Suppressor macrophage (primary cell): ENCODE measurements at places on chromosomes 4 and X.

DNA sequence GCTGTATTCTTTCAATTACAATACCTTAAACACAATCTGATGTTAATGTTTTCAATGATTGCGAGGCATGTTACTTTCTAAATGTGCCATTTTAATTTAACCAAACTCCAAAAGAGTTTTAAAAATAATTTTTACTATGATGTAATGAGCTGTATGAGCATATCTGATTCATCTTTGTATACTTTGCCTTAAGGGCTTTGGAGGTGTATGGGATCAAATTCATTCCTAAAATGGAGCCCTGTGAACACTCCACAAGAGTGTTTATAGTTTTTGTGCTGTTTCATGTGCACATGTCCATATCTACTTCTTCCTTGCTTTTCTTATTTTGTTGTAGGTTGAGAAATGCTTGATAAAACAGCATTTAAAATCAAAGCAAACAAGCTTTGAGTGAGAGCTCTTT, 82.4 kb downstream of the ATP10D start:
- no peak for DNase-seq

GRCh38 chr4:182969651-182970279, 52.6 kb upstream of the DCTD start:
- DNase-seq, result peak; percentile 26

- DNase-seq, result no peak
Observed at GRCh38 chr4:48307528-48307927, 33.8 kb upstream of the SLAIN2 start.

DNA sequence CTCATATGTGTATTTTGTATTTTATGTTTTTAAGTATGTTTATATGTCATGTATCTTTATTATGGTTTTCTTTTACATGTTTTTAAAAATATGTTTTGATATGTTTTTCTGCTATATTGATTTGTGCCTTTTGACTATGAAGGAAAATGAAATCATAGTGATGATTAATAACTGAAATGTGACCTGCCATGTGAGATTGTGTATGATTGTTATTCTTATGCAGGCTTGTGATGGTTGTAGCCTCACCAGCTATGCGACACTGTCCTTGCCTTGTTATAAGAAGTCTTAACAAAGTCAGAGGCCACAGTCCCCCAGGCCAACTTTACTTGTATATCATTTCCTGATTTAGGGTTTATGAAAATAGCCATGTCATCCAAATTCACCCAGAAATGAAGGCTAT, 83.2 kb downstream of the TMEM131L start:
- no peak for DNase-seq

- DNase-seq, result no peak
Observed at GRCh38 chr4:66014146-66014765, 344.0 kb upstream of the EPHA5 start.

DNA sequence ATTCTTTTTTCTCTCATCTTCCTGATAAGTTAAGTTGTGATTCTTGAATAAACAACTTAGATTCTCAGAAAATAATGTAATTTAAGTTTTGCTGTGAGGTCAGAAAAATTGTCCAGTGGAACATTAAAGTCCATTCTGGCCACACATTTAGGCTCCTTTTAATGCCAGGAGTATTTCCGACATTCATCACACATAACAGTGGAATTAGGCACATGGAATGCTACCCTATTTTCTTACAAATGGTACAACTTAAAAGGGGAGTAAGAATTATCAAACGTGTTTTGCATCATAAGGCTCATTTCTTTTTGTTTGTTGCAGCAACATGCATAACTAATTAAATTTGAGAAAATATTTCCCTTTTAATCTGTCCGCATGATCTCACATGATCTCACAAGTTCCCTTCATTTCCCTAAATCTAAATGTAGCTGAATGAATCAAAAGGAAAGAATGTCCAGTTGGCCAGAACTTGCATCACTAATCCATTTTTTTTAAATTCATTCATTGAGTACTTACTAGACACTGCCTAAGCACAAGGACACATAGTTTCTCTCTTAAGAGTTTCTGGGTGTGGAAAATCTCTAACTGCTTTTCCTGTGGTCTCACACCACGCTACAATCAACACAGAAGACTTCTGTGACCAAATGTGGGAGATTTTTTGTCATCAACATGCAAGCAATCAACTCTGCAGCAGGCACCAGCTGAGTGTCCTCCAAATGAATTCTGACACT, 22.0 kb downstream of the SPARCL1 start:
- DNase-seq, result no peak

DNA sequence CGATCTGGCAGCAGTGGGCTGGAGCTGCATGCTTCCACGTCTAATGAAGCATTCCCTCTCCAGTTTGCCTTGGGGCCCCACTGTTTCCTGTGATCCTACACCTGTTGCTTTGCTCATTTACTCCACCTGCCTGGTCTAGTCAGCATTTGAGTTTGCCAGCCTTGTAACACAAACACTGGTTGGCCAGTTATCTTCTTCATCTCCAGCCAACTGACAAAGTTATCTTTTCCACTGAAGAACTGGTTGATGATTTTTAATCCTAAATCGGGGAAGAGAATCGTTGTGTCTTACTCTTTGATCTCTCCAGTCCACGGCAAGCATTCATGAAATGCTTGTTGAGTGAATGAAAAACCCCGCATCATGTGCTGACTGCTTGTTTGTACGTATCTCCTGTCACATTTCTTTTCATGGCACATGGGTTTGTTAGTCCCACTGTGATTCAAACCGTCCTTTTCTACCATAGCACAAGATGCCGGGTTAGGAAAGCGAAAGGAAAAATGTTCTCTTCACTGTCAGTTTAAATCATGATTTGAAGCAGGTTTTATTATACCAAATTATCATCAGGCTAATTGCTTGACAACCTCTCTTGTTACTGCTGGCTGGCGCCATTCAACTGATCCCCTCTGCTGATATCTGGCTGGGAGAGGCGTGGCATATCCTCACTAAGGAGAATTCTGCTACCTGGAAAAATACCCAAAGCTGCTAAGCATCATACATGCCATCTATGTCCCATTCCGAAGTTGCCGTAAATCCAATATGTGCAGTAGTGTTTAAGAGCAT, 144.8 kb downstream of the SHROOM3 start:
- DNase-seq, result no peak

DNA sequence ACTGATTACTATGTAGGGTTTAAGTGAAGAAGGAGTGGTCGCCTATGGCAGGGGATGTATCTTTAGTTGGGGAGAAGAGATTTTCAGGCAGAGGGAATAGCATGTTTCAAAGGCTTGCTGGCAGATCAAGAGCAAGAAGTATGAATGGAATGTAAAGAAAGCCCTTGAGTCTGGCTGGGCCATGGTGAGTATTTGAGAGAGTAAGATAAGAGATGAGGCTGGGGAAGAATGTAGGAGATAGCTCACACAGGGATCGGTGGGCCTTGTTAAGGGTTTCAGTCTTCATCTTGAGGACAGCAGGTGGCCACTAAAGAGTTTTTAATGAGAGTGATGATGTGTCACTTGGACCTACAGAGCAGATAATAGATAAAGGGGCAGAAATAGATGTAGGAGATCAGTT, 319.1 kb upstream of the RPS6KA3 start:
- no peak for DNase-seq

DNA sequence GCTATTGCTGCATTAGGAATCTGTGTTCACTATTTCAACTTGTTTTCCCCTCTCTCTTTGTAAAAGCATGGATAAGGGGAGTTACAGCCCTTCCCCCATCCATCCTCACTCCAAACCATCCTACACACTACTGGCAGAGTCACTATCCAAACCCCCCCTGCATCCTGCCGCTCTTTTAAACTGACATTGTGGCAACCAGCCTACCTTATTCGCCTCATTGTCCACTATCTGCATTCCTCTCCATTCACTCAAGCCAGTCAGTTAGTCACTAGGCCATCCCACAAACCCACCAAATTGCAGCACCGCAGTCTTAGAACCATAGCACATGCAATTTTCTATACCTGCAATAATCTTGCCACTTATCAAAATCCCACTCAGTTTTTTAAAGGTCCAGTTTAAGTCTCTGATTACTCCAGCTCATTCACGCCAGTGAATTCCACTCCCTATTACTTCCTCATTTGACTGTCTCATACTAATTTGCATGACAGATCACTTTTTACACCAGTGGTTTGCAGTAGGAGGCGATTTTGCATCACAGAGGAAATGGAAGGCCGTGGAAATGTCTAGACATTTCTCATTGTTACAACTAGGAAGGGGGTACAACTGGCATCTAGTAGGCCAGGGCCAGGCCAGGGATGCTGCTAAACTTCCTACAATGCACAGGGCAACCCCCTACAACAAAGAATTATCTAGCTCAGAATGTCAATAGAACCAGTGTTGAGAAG, 181.8 kb downstream of the HS6ST2 start:
- peak; percentile 22 for DNase-seq

DNA sequence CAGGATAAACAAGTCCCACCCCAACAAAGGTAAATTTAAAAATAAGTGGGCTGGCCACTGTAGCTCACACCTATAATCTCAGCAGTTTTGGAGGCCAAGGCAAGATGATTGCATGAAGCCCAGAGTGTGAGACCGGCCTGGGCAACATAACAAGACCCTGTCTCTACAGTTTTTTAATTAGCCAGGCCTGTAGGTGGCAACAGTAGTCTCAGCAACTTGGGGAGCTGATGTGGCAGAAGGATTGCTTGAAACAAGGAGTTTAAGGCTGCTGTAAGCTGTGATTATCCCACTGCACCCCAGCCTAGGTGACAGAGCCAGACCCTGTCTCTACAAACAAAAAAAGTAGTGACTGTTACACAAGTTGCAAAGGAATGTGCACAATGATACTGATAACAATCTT, 74.6 kb upstream of the FAAH2 start:
- DNase-seq, result no peak

GRCh38 chr4:82017680-82018079, 356.1 kb downstream of the HNRNPD start:
- DNase-seq, result peak; percentile 18

GRCh38 chrX:17495052-17495451, 120.1 kb downstream of the NHS start:
- DNase-seq, result no peak

GRCh38 chrX:136055651-136056221, 70.5 kb downstream of the SLC9A6 start:
- no peak for DNase-seq

GRCh38 chr4:185740471-185740873, 71.5 kb downstream of the SORBS2 start:
- DNase-seq, result peak; percentile 27

DNA sequence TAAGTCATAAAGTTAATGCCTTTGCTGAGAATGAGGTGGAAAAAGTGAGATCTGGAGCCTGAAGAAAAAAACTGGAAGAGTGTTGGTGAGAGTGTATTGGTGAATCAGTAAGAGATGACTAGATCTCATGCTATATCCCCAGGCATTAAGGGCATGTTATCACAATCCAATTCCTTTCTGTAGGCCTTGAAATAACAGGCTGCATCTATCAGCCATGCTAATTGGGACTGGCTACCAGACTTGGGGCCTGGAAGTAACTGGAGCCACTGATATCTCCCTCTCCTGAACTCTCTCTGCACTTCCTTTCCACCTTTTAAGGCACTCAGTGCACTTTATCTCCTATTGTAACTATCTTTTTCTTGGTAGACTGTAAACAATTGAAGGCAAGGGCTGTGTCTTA, 88.8 kb upstream of the HPRT1 start:
- DNase-seq, result no peak

DNA sequence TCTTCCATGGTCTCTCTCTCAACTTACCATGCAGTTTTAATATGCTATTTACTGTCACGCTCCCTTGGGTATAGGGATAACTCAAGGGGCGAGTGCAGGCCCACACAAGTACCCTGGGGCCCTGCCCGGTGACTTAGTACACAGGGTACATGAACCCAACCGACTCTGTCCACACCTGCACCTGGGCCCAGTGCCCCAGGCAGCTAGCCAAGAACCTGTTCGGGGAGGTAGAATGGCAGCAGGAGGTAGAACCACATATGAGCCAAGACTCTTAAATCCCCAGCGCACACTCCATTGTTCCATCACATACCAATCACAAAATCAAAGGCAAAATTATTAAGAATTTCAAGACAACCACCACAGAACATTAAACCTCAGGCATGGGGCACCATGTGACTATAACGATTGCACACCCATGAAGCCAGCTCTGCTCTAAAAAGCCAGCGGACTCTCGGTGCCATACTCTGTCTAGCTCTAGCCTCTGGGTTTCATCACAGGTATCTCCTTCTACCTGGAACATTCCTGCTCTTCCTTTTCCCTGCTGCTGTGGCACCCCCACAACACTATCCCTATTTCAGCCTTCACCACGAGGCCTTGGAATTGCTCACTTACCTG, 14.6 kb downstream of the PHF8 start:
- no peak for DNase-seq

DNA sequence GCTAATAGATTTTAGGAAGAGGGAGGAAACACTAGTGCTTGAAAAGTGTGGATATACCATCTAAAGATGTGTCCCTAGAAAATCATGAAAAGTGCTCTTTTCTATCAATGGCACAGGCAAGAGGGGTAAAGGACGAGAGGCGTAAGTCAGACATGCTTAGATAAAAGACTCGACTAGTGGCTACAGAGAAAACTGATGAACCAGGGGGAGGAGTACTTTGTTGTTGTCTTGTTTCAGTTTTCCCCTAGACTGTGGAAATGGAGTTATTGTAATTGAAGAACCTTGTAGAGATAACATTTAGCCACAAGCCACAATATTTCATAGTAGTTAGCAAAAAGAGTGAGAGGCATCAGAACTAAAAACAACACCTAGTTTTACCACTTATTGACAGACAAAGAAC, 21.4 kb downstream of the GALNTL6 start:
- no peak for DNase-seq

GRCh38 chrX:53795576-53795975, 109.1 kb upstream of the HUWE1 start:
- peak; percentile 12 for DNase-seq

GRCh38 chrX:111352424-111352823, 59.6 kb downstream of the DCX start:
- no peak for DNase-seq

GRCh38 chr4:15390494-15390893, 37.3 kb upstream of the C1QTNF7 start:
- no peak for DNase-seq

- no peak for DNase-seq
Observed at GRCh38 chrX:155544881-155545280, 67.9 kb downstream of the TMLHE start.

DNA sequence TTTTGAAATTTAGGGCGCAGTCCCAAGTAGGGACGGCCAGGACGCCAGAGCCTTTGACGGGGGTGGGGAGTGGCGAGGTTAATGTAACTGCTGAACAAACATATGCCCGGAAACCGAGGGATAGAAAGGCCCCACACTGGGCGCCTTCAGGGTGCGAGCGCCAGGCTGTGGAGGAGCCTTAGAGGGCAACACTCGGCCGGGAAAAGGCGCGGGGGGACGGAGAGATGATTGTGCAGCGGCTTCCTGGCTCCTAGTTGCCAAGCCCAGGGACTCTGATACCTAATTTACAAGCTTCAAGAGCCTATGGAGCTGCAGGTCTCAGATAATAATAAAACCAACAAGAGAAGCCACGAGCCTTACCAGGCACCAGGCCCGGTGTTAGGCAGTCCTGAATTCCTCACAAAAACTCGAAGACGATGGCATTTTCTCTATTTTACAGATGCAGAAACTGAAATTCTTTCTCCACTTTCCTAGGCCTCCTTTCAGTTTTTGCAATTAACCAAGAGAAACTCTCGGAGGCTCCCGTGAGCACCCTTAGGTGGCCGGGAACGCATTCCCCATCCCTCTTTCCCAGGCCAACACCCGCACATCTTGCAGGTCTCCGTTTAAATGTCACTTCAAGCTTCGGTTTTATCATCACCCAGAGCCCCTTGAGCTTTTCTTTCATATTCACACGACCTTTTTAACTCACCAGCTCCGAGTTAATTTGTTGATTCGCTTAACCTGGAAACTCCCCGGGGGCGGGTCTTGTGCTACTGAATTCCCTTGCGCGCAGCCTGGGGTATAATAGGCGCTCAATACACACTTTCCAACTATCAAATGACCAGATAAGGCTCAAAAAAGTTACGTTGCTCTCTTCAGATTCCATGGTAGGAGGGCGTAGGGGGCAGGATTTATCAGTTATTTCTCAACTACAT, 6.4 kb upstream of the GSX2 start:
- DNase-seq, result no peak
